ENCODE measurements at places on chromosomes 7 and 10.

- DNase-seq = peak; percentile 48
Measured at GRCh38 chr10:102230861-102231356, 4.8 kb downstream of the ELOVL3 start.

DNA sequence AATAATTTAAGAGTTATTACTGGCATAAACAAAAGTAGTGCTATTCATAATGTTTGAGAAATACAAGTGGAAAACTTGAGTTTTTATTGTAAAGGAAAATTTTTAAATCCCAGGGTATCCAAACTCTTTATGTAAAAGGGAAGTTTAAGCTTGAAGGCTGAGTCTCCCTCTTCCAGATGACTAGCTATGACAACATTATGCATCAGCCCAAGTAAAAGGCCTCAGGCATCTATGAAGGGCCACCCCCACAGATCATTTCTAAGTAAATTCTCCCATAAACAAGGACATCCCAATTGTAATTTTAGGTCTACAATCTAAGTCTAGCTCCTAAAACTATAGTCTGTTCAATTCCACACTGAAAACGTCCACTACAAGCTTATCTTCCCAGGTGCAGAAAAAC, 166.2 kb upstream of the STEAP1 start:
- DNase-seq = no peak

GRCh38 chr7:81327468-81328266, 408.8 kb upstream of the SEMA3C start:
- no peak for DNase-seq

- no peak for DNase-seq
Measured at GRCh38 chr10:102962267-102962666, 44.2 kb downstream of the CNNM2 start.

DNA sequence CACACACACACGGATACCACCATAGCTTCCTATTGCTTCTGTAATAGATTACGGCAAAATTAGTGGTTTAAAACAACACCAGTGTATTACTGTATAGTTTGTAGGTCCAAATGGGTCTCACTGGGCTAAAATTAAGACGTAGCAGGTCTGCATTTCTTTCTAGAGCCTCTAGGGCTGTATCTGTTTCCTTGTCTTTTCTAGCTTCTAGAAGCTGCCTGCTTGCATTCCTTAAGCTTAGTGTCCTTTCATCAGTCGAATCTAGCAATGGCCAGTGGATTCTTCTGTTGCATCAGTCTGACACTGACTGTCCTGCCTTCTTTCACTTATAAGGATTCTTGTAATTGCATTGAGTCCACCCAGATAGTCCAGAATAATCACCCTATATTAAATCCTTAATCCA, 882.3 kb downstream of the PCDH15 start:
- DNase-seq = no peak

- DNase-seq = no peak
Measured at GRCh38 chr10:102565793-102566192, 62.0 kb downstream of the SUFU start.

- DNase-seq = no peak
Measured at GRCh38 chr7:13742126-13742525, 247.3 kb downstream of the ETV1 start.

GRCh38 chr10:11208908-11209829, 191.5 kb downstream of the CELF2 start:
- DNase-seq = peak; percentile 27

GRCh38 chr7:116753130-116753529, 81.1 kb downstream of the MET start:
- no peak for DNase-seq

DNA sequence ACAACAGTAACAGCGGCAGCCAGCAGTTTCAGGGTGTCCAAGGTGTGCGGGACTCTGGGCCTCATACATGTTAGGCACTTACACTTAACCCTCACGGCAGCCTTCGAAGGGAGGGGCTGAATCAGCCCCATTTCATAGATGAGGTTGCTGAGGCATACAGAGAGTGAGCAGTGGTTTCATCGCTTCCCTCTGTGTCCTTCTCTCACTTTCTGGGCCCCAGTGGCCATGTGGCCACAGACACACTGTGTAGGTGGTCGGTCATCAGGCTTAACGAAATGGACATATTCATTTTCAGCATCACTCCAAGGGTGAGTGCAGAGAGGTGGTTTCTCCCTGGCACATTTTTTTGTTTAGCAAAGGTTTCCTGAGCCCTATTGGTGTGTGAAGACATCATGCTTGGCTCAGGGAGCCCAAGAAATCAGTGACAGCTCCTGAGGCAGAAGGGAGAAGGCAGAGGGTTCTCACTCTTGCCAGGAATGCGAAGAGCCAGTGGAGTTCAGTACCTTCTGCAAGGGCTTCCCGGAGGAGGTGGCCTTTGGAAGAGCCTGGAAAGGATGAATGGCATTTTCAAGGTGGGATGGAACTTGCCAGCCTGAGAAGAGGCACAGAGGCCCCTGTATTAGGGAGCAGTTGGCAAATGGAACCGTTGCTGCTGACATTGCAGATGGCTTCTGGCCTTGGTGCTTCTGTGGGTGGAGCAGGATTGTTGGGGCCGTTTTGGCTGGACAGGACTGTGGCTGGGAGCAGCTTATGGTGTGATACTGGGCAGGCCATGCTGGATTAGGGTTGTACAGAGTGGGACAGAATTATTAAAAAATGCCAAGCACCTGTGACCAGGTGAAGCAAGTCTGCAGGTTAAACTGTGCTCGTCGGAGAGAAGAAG, 61.7 kb upstream of the PPIF start:
- DNase-seq = no peak

DNA sequence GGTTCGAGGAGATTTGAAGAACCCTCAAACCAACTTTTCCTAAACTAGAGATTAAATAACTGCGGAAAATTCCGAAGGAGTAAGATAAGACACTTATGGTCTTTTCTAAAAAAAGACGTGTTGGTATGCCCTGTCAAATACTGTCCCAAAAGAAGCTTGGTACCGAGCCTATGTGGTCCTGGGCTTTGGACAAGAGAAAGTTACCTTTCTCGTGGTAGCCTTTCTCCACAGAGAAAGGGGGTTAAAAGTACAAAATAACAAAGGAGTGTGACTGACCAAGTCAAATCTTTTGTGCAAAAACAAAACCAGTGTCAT, 56.2 kb upstream of the JCAD start:
- DNase-seq = no peak

DNA sequence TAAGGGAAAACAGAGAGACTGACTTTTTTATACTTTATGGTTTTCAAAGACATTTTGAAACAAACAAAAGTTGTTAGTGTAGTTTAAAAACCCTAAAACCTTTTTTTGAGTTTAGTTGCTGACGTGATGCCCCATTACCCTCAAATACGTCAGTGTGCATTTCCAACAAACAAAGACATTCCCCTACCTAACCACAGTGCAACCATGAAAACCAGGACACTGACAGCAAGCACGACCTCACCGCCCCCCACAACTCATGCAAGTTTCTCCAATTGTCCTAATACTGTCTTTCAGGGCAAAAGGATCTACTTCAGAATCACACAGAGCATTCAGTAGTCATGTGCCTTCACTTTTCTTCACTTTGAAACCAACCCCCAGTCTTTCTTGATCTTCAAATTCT, 75.0 kb downstream of the WNT2 start:
- DNase-seq = no peak

DNA sequence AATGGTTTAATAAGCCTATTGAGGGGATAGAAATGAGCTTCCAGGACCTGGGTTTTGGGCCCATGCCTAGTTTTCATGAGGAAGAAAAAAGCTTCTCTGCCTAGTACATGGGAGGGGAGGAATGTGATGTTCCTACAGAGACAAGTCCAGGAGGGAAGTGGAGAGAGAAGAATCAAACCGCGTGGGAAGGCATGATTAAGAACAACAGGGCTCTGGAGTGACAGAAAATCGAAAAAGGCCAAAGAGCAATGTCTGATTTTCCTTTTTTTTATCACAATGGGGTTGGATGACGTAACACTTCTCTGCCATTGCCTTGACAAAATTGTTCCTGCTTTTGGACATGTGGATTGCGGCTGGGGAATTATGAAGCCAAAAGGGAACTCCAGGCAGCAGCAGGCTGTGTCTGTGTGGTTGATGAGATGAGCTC, 258.6 kb downstream of the CXCL12 start:
- DNase-seq = no peak

GRCh38 chr10:43712821-43713584, 64.3 kb upstream of the ZNF32 start:
- no peak for DNase-seq

GRCh38 chr7:79241288-79242060, 212.0 kb downstream of the MAGI2 start:
- DNase-seq = no peak

DNA sequence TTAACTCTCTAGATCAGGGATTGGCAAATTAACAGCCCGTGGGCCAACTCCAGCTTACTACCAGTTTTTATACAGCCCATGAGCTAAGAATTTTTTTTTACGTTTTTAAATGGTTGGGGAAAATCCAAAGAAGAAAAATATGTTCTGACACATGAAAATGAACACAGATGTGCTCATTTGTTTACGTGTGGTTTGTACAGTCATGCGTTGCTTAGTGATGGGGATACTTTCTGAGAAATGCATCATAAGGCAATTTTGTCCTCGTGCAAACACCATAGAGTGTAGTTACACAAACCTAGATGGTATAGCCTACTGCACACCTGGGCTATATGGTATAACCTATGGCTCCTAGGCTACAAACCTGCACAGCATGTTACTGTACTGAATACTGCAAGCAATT, 8.3 kb upstream of the SMKR1 start:
- peak; percentile 31 for DNase-seq

- no peak for DNase-seq
Measured at GRCh38 chr10:100803908-100804307, 58.5 kb downstream of the PAX2 start.

GRCh38 chr7:123538189-123538714, 3.9 kb upstream of the IQUB start:
- no peak for DNase-seq

DNA sequence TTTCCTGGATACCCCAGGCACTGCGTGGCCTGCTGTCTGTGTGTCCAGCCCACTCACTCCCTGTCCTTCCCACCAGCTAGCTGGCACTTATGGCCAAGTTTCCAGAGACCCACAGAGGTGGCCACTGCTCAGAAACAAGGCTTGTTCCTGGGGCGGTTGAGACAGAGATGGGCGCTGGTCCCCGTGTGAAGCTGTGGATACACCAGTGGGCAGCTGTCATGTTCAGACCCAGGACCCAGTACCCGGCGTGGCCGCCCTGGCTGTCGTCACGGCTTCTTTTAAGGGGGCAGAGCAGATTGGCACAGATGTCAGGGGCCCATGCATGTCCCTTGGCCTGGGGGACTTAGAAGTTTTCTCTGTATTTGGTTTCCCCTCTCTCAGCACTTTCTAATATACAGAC, 36.3 kb downstream of the FOXL3 start:
- no peak for DNase-seq

- DNase-seq = no peak
Measured at GRCh38 chr10:683448-684071, 5.9 kb downstream of the DIP2C start.

- no peak for DNase-seq
Measured at GRCh38 chr10:13823709-13824405, 237.1 kb downstream of the PRPF18 start.

DNA sequence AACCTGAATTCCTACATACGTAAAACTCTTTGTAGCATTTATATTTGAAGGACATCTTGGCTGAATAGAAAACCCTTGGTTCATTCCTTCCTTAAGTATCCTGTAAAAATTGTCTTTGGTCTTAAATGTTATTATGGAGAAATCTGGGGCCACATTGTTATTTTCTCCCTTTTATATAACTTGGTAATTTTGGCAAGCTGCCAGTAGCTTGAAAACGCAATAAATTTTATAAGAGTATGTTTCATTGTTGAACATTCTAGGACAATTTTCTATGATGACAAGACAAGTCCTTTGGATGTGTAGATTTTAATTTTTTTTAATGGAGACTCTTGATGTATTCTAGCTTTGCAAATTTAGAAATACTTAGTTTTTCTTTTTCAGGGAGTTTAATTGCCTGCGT, 191.9 kb downstream of the ABCA13 start:
- no peak for DNase-seq

DNA sequence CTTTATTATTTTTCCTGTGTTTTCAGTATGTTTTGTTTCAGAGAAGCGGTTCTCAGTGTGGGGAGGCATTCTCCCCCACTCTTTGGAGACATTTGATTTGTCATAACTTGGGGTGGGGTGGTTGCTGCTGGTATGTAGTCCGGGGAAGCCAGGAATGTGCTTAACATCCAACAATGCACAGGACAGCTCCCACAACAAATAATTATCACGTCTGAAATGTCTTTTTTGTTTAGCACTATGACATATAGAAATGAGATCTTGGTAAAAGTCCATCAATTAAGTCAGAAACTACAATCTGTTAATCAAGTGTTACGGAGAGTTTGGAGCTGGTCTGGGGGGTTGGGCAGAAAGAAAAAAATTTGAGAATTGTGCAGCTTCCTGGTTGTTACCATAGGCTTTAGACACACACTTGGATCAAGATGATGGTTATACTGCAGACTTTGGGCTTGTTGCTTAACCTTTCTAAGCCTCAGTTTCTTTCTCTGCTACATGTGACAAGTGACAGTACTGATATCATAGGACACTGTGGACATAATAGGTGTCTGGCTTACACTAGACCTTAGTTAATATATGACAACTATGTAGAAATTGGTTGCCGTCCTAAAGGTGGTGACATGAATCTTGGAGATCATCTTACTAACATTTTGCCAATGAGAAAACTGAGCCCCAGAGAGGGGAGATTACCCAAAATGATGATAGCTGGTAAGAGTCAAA, 113.7 kb downstream of the LRMDA start:
- no peak for DNase-seq

- DNase-seq = no peak
Measured at GRCh38 chr10:117818721-117819120, 228.0 kb downstream of the RAB11FIP2 start.
